ENCODE measurements at places on chromosomes 16 and 17.

DNA sequence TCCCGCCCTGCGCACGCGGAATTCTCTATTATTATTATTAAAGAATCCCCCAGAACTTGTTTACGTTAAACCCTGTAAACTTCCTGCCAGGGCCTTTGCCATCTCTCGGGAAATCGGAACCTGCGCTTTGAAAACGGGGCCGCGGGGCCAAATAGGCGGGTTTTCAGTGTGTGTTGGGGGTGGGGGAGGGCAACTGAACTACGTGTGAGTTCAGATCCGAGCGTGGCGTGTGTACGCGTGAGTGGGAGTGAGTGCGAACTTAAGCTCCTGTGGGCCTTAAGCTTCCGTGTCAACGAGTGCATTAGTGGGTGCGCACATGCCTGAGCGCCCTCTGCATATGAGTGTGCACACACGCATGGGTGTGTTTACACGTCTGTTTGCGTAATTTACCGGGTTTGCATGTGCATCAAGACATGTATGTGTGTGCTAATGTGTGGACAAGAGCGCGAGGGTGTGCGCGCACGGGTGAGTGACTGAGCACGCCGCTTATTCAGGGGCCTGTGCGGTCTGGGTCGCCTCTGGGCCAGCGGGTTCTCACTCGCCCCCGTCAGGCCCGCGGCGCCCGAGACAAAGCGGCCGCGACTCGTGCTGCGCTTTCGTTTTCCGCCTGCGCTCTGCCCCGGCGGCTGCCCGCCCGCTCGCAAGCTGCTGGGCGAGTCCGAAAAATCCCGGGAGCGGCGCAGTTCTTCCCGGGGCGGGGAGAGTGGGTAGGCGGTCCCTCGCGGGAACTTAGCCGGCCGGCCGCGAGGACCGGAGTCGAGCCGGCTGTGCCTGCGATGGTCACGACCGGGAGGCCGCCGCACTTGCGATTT is 1.2 kb upstream of the FOXF1 start:
- DNase-seq = peak; percentile 90
- H3K27ac ChIP-seq = peak overlapping the region; percentile 97
- H3K27me3 ChIP-seq = no peaks in the 10 kb centered on the region
- peaks cover 11% of the 10 kb centered on the region for H3K4me1 ChIP-seq

GRCh38 chr17:16027708-16028584 is 28.3 kb downstream of the TTC19 start:
- peak overlapping the region; percentile 62 for H3K27ac ChIP-seq
- no peak overlapping the region for H3K4me3 ChIP-seq
- peaks cover 20% of the 10 kb centered on the region for H3K36me3 ChIP-seq
- peak; percentile 97 for DNase-seq

DNA sequence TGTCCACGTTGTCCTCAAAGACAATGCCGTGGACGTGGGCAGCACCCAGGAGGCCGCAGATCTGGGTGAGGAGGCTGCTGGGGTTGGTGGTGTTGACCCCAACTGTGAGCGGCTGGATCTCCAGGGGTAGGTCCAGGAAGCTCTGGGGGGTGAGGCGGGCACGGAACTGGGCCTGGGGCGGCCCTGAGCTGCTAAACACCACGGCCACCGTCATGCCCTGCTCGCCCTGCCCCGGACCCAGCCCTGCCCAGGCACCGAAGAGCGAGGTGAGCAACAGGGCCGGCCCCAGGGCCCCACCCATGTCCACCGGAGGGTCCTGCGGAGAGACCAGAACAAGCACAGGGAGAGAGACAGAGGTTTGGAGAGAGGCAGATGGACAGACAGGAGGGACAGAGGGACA is 4.9 kb downstream of the GRIN2C start:
- no peaks in the 10 kb centered on the region for H3K4me1 ChIP-seq
- H3K27ac ChIP-seq = no peak overlapping the region
- H3K27me3 ChIP-seq = peaks cover 69% of the 10 kb centered on the region
- no peaks in the 10 kb centered on the region for H3K36me3 ChIP-seq
- H3K4me3 ChIP-seq = no peak overlapping the region
- DNase-seq = no peak

GRCh38 chr16:19167710-19168370 is at the start of gene SYT17:
TSS of gene SYT17 (plus strand) at chr16:19168240. CDS start at chr16:19168647, 407 bp downstream.
- no peaks in the 10 kb centered on the region for H3K4me1 ChIP-seq
- no peaks in the 10 kb centered on the region for H3K36me3 ChIP-seq
- H3K27me3 ChIP-seq = peaks cover 28% of the 10 kb centered on the region
- H3K4me3 ChIP-seq = peak within 1 kb of the TSS; percentile 10
- DNase-seq = peak; percentile 58

DNA sequence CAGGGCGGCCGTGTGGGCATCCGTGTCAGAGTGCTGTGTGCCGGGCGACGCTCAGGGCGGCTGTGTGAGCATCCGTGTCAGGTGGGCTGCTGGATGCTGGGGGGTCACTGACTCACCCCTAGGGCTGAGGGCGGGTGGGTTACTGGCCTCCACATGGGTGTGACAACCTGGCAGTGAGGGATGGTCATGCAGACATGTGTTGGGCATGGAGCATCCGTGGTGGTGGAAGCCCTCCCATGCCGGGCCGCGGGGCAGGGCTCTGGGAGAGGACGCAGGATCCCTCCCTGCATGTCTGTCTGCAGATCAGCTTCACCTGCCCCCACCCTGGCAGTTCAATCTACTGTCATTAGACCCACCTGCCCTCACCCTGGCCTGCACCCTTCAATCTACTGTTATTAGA is 56.3 kb downstream of the METRNL start:
- H3K36me3 ChIP-seq = no peaks in the 10 kb centered on the region
- H3K4me3 ChIP-seq = no peak overlapping the region
- H3K4me1 ChIP-seq = no peaks in the 10 kb centered on the region
- DNase-seq = no peak

- H3K27ac ChIP-seq = no peak overlapping the region
- no peak for DNase-seq
- H3K36me3 ChIP-seq = no peaks in the 10 kb centered on the region
- H3K4me3 ChIP-seq = no peak overlapping the region
- H3K27me3 ChIP-seq = peaks cover 11% of the 10 kb centered on the region
- H3K4me1 ChIP-seq = no peaks in the 10 kb centered on the region
These were observed 27.2 kb downstream of the NAGPA start for GRCh38 chr16:5006348-5007193.

GRCh38 chr17:62688398-62689160 is 61.1 kb downstream of the MRC2 start:
- no peak overlapping the region for H3K27ac ChIP-seq
- no peak for DNase-seq

DNA sequence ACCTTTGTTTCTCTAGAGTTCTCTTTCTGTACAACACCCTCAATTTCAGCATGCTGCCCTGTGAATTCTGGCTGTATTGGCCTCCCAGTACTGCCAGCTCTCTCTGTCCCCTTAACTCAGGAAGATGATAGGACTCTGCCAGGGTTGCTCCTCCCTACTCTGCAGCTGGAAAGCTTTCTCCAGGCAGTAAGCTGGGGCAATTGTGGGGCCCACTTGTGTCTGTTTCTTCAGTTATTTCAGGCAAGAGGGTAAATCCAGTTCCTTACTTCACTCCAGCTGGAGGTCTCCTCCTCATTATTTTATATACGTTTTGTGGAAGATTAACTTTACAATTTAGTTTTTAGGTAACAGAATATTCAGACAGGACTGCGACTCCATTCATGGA is 9.9 kb downstream of the C17orf100 start:
- H3K4me1 ChIP-seq = no peaks in the 10 kb centered on the region
- no peak for DNase-seq
- no peak overlapping the region for H3K27ac ChIP-seq
- H3K27me3 ChIP-seq = peaks cover 11% of the 10 kb centered on the region

- H3K4me3 ChIP-seq = no peak overlapping the region
- peak; percentile 90 for DNase-seq
- H3K36me3 ChIP-seq = no peaks in the 10 kb centered on the region
- H3K27me3 ChIP-seq = peaks cover 15% of the 10 kb centered on the region
These were observed 5.6 kb upstream of the NOTUM start for GRCh38 chr17:81966343-81967243.

GRCh38 chr17:14305785-14306496 is 5.1 kb downstream of the HS3ST3B1 start:
- H3K4me1 ChIP-seq = no peaks in the 10 kb centered on the region
- H3K36me3 ChIP-seq = peaks cover 2% of the 10 kb centered on the region
- H3K27ac ChIP-seq = peak overlapping the region; percentile 40
- DNase-seq = no peak
- H3K4me3 ChIP-seq = peak overlapping the region; percentile 95
- H3K27me3 ChIP-seq = no peaks in the 10 kb centered on the region

- DNase-seq = peak; percentile 25
- H3K27ac ChIP-seq = no peak overlapping the region
- no peaks in the 10 kb centered on the region for H3K4me1 ChIP-seq
- H3K27me3 ChIP-seq = no peaks in the 10 kb centered on the region
- no peak overlapping the region for H3K4me3 ChIP-seq
These were observed 41.0 kb downstream of the HS3ST3B1 start for GRCh38 chr17:14341866-14342265.

DNA sequence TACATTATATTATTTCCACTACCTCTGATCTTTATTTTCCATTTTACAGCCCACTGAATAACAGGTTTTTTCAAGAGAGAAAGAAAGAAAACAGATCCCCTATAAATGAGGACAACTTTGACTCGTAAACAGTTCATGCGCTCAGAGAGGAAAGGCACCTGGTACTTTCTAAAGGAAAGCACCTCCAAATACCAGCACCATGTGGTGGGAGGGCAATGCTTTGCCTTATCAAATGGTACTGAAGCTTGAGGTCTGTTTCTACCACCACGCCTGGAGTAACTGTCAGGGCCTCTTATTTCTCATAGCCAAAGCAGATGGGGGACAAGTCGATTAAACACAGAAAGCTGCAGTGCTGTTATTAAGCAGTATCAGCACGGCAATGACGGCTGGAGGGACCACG is 510.3 kb upstream of the ZFHX3 start:
- no peak for DNase-seq
- H3K4me3 ChIP-seq = no peak overlapping the region
- H3K4me1 ChIP-seq = no peaks in the 10 kb centered on the region
- H3K27me3 ChIP-seq = no peaks in the 10 kb centered on the region

GRCh38 chr17:36892112-36892838 is 45.0 kb upstream of the LHX1 start:
- no peak overlapping the region for H3K4me3 ChIP-seq
- H3K27me3 ChIP-seq = peaks cover 15% of the 10 kb centered on the region
- no peaks in the 10 kb centered on the region for H3K4me1 ChIP-seq
- H3K27ac ChIP-seq = no peak overlapping the region

DNA sequence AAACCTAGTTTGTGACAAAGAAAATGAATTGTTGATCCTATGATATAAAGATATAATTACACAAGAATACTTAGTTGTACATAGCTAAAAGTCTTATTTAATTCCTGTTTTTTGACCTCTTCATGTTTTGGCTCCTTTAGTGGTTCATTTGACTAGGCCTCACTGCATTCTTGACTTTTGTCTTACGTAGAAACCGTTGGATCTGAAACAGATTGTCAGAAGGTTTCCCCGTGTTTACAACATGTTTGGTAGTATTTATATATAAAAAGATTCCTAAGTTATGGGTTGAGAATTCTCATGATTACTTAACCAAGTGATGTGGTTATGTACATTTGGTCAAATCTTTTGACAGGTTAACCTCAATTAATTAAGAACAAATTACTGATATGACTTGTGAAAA is 162.8 kb downstream of the BCAS3 start:
- no peaks in the 10 kb centered on the region for H3K4me1 ChIP-seq
- no peaks in the 10 kb centered on the region for H3K27me3 ChIP-seq
- no peak for DNase-seq
- H3K36me3 ChIP-seq = no peaks in the 10 kb centered on the region
- H3K4me3 ChIP-seq = no peak overlapping the region

DNA sequence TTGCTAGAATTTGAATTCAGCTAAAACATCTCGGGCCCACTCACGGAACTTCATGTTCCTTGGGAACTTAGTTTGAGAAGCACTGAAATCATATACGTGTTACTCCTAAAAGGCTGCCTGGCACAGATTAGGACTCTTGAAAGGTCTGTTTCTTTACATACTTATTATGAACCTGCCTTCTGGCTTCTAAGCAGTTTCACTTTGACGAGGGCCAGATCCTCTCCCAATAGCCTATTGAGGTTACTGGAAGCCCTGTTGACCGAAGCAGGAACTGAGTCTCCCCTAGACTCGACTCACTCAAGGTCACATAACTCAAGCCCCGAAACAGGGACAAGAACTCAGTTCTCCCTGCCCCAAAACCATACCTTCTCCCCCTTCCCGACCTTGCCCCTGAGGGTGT is 121.9 kb upstream of the PLCG2 start:
- no peak overlapping the region for H3K4me3 ChIP-seq
- H3K27ac ChIP-seq = no peak overlapping the region

DNA sequence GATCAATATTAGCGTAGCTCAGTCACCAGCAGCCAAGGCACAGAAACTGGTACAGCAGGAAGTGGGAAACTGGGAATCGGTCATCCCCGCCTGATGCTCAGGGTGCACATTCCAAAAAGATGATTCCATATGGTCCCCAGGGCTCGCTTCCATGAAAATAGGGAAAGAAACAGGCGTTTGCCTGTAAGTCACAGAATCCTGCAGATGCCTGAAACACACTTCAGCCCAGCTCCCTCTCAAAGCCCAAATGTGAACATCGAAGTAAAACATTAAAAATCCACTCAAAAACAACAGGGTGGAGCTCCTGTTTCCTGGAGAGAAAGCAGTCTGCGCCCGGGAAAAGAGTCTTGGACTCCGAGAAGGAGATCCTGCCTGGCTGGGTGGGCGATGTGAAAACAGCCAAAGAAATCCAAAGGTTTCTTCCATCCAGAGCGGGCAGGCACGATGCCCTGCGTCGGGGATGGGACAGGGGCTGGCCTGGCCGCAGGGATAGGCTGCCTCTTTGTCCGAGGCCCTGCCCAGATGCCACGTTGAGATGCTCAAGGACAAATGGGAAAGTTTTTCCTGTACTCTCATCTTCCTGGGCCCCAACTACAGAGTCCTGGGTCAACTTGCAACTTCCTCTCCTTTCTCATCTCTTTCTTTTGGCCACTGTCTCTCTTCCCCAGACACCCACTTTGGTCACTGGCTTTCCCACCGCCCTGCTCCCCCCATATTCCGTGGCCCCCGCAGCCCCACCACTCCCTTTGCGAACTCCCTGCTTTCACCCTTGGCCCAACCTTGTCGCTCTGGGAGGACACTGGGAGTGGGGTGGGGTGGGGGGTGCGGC is 743 bp downstream of the WIPI1 start:
- H3K4me1 ChIP-seq = peaks cover 15% of the 10 kb centered on the region
- H3K27ac ChIP-seq = peak overlapping the region; percentile 96
- peaks cover 3% of the 10 kb centered on the region for H3K36me3 ChIP-seq
- H3K4me3 ChIP-seq = peak overlapping the region; percentile 59
- DNase-seq = peak; percentile 92

Data from fibroblast of lung (primary cell).